ENCODE measurements at places on chromosomes 2 and 18. TPM values are rescaled to one million over a fixed set of nuclear protein-coding genes. Genes with fewer than 3 reads are reported as not detected.

STPG4 gene
- total RNA-seq = not detected

SIX2 gene
- total RNA-seq = 22.2 TPM

PRKCE gene
- total RNA-seq = 4.6 TPM

TWIST2 gene
- total RNA-seq = 108 TPM

HOXD11 gene
- total RNA-seq = not detected

FLACC1 gene
- 0.32 TPM for total RNA-seq

GRCh38 chr18:73331212-73331772 lies 463.5 kb upstream of the NETO1 start:
- DNase-seq = no peak

- no peak for DNase-seq
These were observed 25.7 kb downstream of the ABHD3 start for GRCh38 chr18:21678859-21679258.

DNA sequence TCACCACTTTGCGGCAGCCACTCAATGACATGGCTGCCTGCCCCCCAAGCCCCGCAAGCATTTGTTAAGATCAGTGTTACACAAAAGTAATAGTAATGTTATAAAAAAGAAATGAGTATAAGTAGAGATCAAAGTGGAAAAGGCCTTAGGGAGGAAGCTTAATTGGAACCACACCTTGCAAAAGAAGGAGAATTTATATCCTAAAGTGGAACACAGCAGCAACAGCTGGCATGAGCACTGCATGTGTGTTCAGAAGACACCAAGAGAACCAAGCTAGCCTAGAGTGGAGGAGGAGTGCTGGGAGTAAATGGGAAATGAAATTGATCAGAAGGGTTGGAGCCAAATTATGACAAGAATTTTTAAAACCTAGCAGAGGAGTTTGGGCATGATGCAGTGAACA lies 73.1 kb upstream of the STK17B start:
- no peak for DNase-seq

GRCh38 chr2:17876590-17876989 lies 1.9 kb upstream of the KCNS3 start:
- no peak for DNase-seq

GRCh38 chr2:72425996-72426395 lies 278.3 kb upstream of the CYP26B1 start:
- DNase-seq = no peak

DNA sequence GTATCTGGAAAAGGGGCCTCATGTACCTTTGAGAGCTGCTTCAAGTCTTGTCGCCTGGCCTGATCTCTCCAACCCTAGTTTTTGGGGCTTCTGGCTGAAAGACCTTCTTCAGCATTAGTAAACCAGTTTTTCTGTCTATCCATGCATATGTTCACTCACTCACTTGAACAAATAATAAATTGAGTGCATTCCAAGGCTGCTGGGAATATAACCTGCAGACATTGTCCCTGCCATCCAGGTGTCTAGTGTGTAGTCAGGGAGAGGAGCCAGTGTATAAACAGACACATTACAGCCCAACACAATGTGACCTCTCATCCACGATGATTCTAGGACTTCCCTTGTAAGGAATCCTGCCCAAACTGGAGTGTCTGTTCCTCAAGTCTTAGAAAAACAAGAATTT lies 262.1 kb downstream of the PRKCE start:
- DNase-seq = no peak

DNA sequence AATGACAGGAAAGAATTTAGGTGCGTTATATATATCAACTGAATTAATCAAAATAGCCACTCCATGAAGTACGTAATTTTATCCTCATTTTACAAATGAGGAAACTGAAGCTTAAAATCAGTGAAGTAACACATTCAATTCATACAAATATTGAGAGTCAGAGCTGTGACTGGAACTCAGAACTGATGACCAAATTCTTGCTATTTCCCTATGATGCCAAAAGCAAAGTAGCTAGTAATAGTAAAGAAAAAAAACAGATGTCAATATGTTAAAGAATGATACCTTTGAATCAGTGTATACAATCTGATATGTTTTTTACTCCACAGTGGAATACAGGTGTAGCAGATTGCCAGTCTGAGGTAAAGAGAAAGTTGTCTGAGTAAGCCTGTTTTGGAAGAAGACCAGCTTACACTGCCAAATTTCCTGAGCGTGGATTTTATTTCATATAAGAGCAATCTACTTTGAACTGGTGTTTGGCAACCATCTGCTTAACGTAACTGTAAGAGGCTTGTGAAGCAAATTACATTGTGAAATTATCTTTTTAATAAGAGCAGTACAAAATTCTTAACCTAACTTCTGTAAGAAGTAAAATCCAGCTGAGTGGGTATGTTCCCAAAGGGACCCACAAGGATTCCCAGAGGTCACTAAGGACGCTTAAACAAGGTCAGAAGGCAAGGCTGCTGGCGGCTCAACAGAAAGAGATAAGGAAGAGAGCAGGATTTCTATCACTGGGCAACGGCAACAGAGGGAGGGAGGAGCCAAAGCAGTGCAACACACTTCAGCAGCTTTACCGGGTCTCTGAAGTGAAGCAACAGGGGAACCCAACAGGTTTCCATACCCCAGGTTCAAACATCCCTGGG lies 85.6 kb downstream of the IKZF2 start:
- no peak for DNase-seq

All from ascending aorta (tissue), 2 donors.